Activated CD4-positive, alpha-beta T cell treated with anti-CD3 and anti-CD28 coated beads, Interleukin-2, amount 50 U/mL, for 24 hours (primary cell): ENCODE measurements at places on chromosomes 6 and 20.

GRCh38 chr6:41642960-41643898 is 5.0 kb downstream of the MDFI start:
- DNase-seq: no peak

DNA sequence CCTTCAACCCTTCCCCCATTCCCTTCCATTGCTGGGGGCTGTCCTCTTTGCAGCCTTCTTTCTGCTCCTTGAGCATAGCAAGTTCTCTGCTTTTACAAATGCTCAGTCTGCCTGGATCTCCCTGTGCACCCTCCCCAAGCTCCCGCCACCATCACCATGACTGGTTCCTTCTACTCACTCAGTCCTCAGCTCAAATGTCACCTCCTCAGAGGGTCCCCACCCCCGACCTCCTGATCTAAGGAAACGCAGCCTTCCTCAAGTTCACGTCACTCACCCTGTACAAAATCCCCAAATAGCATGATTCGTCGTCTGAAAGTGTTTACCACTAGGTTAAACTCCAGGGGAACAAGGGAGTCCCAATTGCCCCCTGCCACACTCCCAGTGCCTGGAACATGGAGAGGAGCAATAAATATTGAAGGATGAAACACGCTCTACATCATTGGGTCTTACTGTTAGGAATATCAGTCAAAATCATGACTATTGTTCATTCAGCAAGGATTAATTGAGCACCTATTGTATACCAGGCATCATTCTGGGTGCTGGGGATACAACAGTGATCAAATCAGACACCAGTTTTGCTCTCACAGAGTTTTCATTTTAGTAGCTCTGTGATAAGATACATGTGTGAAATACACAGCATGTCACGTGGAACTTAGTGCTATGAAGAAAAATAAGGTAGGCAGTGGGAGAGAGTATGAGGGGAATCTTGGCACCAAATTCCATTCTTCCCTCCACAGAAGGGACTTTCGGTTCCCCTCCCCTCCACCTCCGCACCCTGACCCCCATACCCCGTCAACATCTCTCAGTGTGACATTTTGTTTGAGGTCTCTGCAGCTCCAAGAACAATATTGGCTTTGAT is 15.6 kb downstream of the TP53RK start:
- no peak for DNase-seq

DNA sequence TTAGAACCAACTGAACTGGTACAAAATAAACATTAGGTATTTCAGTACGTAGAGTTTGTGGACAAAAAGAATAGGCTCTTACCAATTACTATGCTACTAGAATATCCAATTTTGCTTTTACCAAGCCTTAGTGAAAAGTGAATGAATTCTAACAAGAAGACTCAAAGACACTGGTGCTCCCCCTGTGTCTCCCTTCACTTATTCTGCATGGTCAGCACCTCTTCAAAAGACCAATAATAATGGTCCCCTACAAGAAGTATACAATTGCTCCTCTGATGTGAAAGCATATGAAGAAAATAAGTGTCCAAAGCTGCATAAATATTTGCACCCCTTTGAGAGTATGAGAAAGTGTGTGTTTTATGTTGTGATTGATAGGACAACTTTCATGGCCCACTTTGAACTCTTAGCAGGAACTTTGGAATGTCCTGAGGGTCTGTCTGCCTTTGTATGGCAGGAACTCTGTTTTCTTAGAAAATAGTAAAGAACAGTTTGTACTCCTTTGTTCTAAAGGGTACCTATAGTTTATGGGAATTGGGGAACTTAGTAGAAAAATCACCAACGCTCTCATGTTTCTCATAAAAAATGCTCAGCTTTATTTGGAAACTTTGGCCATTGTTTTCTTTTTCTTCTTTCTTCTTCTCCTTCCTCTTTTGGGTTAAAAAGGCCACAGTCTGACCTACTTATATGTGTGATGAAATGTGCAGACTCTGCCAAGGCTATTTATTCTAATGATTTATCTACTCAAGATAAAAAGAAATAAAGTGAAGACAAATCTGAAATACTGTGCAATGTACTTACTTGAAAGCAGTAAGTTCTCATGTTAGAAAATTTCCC is 352.4 kb downstream of the LAMA2 start:
- no peak for DNase-seq

DNA sequence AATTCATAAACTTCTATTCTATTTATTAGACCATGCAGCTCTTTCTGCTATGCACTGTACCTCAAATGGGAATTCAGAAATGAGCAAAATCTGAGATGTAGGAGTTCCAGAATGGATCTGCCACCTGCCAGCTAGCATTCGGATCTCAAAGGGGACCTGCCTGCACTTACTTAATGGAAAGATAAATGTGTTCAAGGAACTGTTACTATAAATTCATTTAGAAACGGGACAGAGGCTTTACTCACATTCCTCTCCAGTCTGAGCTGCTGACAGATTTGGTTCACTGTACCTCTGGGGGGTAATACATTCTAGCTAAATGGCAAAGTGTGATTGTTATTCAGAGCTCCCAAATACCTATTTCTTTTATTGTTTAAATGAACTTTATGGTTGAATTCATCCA is 384.1 kb downstream of the GRIK2 start:
- DNase-seq: no peak

- no peak for DNase-seq
Measured at GRCh38 chr6:41702089-41702745, 33.2 kb downstream of the TFEB start.

DNA sequence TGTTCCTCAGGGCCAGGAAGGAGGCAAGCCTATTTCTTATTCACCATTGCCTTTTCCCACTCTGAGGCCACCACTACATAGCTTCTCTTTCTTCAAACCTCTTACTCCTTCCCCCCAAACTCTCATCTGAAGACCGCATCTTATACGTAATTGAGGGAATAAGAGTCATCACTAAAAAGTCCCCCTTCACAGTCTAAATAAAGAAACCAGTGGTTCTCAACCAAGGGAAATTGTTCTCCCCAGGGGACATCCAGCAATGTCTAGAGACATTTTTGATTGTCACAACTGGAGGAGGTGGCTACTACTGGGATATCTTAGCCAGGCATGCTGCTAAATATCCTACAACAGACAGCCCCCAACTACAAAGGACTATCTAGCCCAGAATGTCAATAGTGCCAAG is 327.6 kb upstream of the CNR1 start:
- no peak for DNase-seq

DNA sequence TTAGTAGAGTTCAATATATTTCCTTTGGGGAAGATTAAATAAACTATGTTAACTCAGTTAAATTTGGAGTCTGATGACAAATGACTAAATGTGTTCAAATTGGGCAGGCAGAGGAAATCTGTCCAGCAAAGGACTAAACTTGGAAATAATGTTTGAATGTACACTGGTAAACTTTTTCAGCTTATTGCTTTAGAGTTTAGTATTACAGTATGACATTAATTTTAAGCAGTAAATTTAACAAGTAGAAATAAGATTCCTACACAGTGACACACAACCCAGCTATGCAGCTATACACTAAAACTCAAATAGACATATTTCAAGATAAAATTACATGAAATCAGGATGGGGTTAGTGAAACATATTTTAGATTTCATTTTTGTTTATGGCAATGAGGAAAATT is 42.6 kb upstream of the HDGFL1 start:
- no peak for DNase-seq

- DNase-seq: no peak
Measured at GRCh38 chr20:59015812-59016711, 3.2 kb upstream of the TUBB1 start.

DNA sequence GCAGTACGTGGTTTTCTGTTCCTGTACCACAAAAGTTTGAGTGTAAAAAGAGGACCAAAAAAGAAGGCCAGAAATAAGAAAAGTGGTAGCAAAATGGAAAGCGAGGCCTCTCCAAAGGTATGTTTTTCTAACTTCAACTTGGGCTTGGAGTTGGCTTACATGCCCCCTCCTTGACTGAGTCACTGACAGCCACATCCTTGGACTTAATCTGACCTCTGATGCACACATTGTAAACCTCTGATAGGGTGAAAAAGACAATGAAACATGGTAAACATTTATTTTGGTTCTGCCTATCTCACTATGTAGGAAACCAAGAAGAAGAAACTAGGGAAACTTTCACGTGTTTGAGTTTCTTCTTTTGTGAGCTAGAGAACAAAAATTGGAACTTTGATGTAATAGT is 503.2 kb upstream of the ID4 start:
- DNase-seq: no peak

DNA sequence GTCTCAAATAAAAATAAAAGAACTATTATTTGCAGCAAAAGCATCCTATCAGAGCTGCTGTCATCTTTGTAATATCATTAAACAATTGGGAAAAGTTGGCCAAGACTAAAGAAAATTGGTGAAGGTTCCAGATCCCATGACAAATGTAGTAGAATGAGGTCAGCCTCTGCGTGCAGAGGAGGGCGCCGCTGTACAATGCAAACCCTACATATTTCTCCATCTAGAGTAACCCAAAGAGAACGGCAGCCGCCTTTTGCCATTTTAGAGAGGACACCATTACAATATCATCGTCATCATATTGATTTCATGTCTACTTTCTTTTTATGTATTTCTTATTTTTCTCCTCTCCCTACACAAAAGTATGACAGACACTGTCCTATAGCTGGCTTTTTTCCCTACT is 59.5 kb downstream of the ZMYND8 start:
- DNase-seq: no peak

DNA sequence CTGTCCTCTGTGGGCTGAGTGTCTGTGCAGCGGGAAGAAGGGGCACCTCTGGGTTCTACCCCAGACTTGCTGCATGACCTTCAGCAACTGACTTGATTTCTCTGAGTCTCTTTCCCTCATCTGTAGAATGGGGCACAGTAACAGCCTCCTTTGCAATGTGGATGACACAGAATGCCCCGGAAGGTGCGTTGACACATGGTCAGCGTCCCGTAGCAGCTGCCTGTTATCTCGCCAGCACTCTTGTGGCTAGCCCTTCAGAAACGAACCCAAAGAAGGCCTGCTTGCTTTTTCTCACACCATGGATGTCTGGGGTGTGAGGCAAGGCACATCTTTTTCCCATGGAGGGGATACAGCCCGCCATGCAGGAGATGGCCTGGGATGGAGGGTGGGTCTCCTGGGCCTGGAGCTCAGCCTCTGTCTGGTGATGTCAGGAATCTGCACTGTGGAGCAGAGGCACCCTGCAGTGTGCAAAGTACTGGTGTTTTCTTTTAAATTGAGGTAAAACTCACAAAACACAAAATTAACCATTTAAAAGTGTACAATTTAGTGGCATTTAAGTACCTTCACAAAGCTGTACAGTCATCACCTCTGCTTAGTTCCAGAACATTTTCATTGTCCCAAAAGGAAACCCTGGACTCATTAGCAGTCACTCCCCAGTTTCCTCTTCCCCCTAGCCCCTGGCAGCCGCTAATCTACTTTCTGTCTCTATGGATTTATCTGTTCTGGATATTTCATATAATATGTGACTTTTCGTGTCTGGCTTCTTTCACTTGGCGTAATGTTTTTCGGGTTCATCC is 59.8 kb upstream of the FAM83D start:
- no peak for DNase-seq

DNA sequence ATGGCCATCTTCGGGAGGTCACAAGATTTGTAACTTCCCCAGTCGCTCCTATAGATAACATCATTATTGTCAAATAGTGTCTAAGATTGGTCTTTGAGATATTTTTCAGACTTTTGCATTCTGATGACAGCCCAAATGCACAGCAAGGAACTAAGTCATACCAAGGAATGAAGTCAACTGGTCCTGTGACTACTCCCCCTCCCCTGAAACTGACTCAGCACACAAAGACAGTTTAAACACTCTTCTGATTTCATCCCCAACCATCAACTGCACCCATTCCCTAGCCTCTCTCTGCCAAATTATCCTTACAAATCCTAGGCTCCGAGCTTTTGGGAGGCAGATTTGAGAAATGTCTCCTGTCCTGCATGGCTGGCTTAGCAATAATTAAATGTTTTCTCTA is 139.4 kb downstream of the HS3ST5 start:
- DNase-seq: no peak

GRCh38 chr6:36116066-36116864 is 14.0 kb upstream of the MAPK13 start:
- DNase-seq: no peak

DNA sequence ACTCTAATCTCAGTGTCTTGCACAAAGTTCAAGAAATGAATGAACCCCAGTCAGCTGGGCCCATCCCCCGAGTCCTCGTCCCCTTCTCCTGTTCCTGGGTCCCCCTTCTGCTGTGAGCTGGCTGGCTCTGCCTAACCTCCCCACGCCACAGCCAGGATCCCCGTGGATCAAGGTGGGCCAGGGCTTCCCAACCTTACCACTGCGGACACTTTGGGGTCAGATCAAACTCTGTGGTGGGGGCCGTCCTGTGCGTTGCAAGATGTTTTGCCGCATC is 116.2 kb downstream of the SULF2 start:
- DNase-seq: no peak

DNA sequence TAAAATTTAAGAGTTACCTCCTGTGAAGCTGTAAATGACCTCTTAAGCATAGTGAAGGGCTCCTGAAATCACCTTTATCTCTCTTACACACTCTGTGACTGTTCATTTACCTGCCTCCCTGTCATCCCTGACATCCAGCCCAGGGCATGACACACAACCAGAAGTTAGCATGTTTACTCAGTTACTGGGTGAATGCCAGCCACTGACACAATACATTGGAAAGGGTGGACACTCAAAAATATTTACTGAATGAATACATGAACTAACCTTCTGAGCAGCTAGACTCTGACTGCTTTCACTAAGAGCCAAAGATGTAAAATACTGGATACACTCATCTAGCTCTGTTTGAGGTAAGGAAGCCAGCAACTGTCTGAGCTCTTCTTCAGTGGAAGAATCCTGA is 25.3 kb downstream of the SERAC1 start:
- no peak for DNase-seq

GRCh38 chr6:157107915-157108651 is 215.2 kb downstream of the TMEM242 start:
- no peak for DNase-seq

- no peak for DNase-seq
Measured at GRCh38 chr20:63518351-63518861, 2.2 kb upstream of the PPDPF start.

GRCh38 chr6:110485491-110485890 is 9.1 kb upstream of the SLC22A16 start:
- DNase-seq: no peak

DNA sequence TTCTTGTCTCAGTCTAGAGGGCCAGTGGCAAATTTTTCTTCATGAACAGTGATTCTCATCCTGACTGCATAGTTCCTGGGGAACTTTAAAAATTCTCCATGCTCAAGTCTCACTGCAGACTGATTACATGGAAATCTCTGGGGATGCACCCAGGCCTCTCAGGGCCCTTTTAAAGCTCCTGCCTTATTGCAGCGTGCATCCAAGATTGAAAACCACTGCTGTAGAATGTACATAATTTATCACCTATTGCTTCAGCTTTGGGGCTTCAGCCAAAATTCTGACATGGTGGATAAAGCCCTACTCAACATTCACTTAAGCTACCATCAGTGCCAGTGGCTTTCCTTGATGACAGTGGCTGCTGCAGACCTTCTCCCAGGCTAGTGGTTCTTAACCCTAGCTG is 143.8 kb downstream of the BTBD3 start:
- no peak for DNase-seq

- no peak for DNase-seq
Measured at GRCh38 chr6:52335576-52335975, 26.4 kb upstream of the PAQR8 start.
